ENCODE measurements at places on chromosomes 4 and X.

- no peak for DNase-seq
These were observed 4.1 kb downstream of the OPHN1 start for GRCh38 chrX:68429216-68429615.

GRCh38 chr4:173518425-173519102 is 11.5 kb downstream of the HAND2 start:
- DNase-seq, result no peak

- DNase-seq, result no peak
These were observed 19.1 kb downstream of the FAM47B start for GRCh38 chrX:34961662-34962061.

GRCh38 chr4:152063621-152064240 is 302.9 kb upstream of the GATB start:
- peak; percentile 38 for DNase-seq

GRCh38 chr4:173522160-173522950 is 7.7 kb downstream of the HAND2 start:
- no peak for DNase-seq

DNA sequence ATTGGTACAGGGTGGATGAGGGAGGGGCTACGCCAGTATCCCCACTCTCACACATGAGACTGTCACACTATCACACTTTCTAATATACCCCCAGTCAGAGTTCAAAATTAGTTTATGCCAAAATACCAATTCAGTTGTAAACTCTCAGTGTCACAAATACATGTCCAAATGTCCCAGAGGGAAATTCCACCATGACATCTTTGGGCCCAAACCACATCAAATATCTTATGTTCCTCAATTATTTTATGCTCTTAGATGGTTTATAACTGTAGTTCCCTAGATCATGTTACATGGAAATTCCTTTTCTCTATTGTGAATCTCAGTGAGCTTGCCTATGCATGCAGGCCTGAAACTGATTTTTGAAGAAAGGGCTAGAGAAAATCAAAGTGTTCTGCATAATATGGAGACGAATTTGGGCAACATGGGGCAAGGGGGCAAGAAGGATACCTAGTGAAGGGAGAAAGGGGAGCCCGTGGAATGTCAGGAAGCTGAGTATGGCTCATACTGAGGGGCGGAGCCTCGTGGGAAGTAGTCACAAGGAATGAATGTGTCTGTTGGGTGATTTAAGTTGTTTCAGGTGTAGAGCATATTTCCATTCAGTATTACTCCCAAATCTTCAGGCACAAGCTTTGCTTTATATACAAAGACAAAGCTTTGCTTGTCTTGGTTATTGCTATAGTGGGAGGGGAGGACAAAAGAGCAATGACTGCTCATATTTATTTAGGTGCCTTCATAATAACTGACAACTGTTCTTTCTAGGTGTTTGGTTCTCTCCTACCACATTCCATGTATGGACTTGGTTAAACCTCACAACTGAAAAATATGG is 40.8 kb downstream of the CLNK start:
- DNase-seq, result peak; percentile 6

DNA sequence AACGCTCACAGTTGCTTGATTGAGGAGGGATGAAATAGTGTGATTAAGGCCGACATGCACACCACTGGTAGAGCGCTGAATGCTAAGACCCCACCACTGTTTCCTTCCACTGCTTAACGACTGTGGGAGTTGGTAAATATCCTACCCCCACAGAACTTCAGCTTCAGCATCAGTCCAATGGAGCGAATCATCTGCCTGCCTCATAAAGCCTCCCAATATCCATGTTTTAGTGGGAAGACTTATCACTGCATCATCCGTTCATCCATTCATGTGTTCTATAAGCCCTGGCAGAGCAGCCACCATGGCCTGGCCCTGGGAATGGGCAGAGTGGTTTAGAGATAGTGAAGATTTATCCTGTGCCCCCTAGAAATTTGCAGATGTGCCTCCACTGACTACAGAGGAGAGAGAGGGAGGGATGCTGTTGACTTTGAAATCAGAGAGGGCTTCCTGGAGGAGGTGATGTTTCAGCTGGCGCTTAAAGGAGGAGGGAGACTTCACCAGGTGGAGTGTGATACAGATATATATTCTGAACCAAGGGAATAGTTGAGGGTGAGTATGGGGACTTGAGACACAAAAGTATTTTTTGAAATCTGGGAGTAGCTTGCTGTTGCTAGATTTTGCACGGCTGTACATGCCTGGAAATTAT is 71.9 kb upstream of the STX18 start:
- DNase-seq, result no peak

- peak; percentile 27 for DNase-seq
These were observed at the start of gene ADGRG2 for GRCh38 chrX:19121898-19122640. ADGRG2 (minus strand) TSS chrX:19122468; CDS start chrX:19068834, 53,634 bp downstream.

- peak; percentile 18 for DNase-seq
These were observed 128.5 kb upstream of the ARX start for GRCh38 chrX:25144043-25144940.

DNA sequence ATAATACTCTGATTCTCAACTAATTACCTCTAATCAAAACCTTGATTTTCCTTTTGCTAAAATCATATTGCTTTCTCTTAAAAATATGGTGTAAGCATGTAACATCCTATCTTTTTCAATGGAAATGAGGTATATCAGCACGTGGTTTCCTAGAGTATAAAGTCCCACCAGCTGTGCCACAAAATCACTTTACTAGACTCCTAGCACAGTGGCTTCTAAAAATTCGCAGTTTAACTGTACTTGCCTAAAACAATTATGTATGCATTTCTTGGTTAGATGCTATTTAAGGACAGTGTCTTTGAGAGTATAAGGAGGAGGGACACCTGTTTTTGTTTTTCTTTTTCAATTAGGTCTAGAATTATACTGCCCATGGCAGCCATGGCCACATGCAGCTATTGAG is 62.8 kb downstream of the GK start:
- DNase-seq, result no peak

- DNase-seq, result peak; percentile 61
These were observed 115.0 kb upstream of the SHISA3 start for GRCh38 chr4:42282081-42282901.

Data from SW480 (cell line).